NCI-H2081 (cell line): ENCODE measurements at places on chromosomes 11 and 22.

GRCh38 chr11:106369224-106369623 lies 291.8 kb downstream of the AASDHPPT start:
- no peak for DNase-seq

DNA sequence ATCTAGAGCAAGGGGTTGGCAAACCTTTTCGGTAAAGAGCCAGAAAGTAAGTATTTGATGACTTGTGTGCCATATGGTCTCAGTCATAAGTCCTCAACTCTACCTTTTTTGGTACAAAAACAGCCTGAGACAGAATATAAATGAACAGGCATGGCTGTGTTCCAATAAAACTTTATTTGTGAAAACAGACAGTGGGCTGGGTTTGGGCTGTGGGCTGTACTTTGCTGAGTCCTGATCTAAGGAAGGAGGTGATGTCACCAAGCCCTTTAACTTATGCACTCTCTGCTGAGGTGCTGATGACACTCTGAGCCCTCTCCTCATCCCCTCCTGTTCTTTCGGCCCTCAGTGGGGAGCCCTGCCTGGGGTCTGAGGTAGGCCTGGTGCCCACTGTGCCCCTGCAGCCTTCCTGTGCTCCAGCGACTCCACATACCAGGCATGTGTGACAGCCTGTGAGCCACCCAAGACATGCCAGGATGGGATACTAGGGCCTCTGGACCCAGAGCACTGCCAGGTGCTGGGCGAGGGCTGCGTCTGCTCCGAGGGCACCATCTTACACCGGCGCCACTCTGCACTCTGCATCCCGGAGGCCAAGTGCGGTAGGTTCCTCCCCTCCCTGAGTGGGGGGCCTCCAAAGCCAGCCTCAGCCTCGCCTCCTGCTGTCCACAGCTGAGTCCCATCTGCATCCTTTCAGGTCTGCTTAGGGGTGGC lies 85.9 kb upstream of the MYOD1 start:
- DNase-seq = no peak

GRCh38 chr11:4979036-4979435 lies 15.6 kb upstream of the OR51L1 start:
- DNase-seq = peak; percentile 31

DNA sequence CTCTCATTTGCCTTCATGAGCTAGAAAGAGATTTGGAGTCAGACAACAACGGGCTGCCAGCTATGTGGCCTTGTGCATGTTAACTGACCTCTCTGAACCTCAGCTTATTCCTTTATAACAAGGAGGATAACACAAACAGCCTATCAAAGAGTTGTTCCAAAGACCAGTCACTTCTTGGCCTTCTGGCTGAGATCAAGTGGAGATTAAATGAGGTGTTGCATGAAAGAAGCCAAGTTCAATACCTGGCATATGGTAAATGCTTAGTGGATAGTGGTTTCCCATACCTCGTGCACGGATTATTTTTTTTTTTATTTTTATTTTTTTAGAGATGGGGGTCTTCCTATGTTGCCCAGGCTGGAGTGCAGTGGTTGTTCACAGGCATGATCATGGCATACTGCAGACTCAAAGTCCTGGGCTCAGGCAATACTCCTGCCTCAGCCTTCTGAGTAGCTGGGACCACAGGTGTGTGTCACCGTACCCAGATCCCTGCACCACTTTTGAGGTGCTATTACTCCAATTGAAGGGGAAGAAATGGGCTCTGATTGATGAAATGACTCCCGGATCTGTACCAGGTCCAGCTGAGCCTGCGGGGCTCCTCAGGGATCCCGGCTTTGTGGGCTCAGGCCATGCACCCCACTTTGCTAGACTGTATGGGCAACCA lies 4.9 kb downstream of the LGALS1 start:
- no peak for DNase-seq

DNA sequence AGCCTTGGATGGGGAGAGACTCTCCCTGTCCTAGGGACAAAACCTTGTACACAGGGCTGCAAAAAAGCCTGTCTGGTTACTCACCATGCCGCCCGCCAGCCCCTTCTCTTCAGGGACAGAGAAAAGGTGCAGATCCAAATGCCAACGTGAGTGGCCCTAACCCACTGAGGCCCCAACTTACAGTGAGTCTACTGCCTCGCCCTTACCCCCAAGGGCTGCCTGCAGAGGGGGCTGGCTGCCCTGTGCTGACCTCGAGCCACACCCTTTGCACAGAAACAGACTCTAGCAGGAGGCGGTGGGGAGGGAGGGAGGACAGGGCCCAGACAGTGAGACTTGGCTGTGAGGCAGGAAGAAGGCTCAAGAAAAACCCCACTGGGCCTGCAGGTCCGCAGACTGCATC lies 13.6 kb upstream of the CHST1 start:
- DNase-seq = no peak

GRCh38 chr11:88016392-88017170 lies 158.7 kb downstream of the RAB38 start:
- peak; percentile 80 for DNase-seq

GRCh38 chr11:33894398-33894746 lies 2.5 kb upstream of the LMO2 start:
- no peak for DNase-seq

GRCh38 chr11:15519124-15519791 lies 404.5 kb downstream of the INSC start:
- DNase-seq = no peak

DNA sequence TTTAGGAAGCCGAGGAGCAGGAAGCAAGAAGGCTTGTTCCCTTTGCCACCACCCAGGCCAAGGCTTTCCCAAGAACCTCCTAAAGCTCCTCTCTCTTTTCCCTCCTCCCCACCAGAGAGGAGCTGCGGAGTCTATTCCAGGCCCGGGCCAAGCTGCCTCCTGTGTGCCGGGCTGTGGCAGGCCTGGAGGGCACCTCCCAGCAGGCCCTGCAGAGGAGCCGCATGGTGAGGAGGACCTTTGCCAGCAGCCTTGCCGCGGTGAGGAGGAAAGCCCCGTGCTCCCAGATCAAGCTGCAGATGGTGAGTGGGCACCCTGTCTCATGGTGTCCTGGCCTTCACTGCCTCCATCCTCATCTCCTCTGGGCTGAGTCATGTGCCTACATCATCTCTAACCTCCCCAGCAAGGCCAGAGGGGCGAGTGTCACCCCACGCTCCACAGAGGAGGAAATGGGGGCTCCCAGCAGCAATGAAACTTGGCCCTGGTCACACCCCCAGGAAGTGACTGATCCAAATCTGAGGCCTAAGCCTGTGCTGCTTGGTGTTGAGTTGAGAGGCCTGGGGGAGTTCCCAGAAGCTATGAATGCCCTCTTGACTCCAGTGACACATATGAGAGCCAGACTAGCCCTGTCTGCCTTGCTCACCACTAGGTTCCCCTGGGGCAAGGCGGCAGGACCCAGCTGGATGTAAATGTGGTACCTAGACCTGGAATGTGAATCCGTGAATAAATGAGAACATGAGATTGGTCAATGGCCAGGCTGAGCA lies 104.2 kb downstream of the MYO18B start:
- DNase-seq = no peak
